ENCODE measurements at places on chromosomes 12 and 14.

DNA sequence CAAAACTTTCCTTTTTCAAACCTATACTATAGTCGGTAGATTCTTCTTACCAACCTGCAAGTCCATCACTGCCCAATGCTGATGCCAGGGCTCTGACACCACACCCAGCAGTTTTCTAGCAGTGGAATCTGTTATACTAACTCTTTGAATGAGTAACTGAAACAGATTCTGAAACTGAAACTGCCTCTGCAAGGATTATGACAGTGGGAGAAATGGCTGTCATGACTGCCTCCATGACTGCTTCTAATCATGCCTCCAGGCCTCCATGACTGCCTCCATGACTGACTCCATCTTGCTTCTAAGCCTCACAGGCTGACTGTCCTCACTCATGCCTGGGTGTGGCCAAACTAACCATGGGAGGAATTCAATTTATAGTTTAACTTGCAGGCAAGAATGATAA lies 29.4 kb upstream of the OXA1L start:
- DNase-seq = no peak

- DNase-seq = no peak
Observed at GRCh38 chr14:61026526-61026925, 45.5 kb downstream of the SLC38A6 start.

- DNase-seq = no peak
Observed at GRCh38 chr12:131142891-131143657, 189.4 kb downstream of the ADGRD1 start.

GRCh38 chr14:105733081-105734065 lies 207.0 kb downstream of the TMEM121 start:
- DNase-seq = no peak
